ENCODE measurements at places on chromosomes 6 and 20.

DNA sequence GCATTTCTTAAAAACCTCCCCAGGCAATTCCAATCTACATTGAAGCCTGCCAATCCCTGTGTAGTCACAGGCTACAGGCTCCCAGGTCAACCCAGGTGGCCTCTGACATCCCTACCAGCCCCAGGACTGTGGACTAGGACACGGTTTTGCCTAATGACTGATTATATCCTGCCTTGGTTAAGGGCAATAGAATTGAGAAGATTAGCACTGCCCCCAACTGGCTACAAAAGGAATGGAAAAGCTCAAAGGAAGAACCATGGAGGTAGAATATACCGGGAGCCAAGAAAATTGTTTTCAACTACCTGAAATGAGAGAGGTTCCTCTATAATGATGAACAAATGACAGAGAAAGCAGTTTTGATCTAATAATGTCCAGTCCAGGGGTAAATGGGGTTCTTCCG, 421.1 kb upstream of the AGPAT4 start:
- no peak for DNase-seq

DNA sequence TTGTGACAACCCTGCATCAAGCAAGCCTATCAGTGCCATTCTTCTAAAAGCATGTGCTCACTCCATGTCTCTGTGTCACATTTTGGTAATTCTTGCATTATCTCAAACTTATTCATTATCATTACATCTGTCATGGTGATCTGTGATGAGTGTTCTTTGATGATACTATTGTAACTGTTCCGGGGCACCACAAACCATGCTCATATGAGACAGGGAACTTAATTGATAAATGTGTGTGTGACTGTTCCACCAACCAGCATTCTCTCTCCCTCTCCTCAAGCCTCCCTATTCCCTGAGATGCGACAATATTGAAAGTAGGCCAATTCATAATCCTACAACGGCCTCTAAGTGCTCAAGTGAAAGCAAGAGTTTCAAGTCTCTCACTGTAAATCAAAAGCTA, 4.0 kb downstream of the HUS1B start:
- no peak for DNase-seq

DNA sequence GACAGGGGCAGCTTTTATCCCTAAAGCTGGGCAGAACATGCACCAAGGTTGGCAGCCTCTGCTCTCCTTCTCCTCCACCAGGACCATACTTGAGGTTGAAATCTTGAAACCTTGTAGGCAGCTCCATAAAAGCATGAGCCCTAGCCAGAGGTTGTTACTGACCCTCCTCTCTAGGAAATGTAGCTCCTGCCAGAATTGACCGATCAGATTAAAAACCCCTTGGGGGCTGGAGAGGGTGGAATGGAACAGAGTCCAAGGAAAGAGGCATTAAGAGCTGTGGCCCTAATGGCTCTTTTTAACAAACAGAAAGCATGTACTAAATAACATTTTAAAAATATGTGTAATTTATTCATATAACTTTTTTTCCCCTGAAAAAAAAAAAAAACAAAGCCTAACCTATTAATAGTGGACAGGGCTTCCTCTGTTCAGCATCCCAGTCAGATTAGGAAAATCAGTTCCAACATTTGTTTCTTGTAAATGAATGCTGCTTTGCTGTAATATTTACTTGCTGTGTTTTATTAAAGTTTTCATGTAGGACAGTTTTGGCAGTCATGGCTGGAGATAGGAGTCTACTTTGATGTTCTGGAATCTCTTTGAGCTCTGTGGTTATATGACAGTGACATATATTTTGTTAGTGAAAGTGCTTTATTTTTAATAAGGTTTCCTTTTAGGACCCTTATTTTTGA, 41.3 kb downstream of the MTHFD1L start:
- DNase-seq = no peak

DNA sequence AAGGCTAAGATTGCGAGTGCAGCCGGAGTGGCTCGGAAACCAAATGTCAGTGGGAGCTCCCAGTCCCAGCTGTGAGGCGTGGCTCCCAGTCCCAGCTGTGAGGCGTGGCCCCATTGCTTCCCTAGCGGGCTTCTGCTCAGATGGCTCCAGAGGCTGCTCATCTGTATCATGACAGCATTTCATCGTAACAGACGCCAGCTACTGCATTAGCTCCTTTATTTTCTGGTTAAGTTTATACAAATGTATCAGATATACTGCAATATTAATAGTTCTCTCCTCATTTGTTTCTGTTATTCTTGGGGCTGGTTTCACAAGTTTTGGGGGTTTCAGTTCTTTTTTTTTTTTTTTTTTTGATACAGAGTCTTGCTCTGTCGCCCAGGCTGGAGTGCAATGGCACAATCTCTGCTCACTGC, 34.7 kb upstream of the TBXT start:
- no peak for DNase-seq

GRCh38 chr6:11772109-11772825, 6.3 kb downstream of the ADTRP start:
- DNase-seq = no peak

DNA sequence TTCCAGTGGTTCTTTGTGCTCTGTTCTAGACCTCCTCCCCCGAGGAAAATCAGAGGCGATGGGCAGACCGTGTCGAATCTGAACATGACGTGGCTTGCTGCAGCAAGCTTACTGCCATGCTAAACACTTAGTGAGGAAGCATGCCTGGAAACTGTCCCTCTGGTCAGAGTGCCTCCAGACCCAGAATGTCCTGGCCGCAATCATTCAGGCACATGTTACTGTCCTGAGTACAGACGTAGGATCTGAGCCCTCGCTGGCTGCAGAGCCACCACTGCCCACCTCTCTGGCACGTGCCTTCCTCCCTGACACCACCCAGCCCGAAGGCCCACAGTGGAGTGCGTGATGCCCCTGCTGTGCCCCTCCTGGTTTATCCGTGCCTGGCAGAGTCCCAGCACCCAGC, 163.6 kb downstream of the SYNDIG1 start:
- no peak for DNase-seq

GRCh38 chr20:39676857-39677391, 714.8 kb downstream of the DHX35 start:
- DNase-seq = no peak

DNA sequence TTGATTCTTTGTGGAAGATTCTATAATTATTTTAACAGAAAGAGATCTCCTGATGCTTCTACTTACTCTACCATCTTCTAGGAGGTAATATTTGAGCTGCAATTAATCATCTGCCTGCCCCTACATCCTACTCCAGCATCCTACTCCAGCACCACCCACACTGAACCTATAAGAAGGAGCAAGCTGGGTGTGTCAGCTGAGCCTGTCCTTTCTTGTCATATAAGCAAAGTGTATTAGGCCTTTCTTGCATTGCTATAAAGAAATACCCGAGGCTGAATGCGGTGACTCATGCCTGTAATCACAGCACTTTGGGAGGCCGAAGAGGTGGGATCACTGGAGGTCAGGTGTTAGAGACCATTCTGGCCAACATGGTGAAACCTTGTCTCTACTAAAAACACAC, 84.2 kb upstream of the ARG1 start:
- DNase-seq = no peak

DNA sequence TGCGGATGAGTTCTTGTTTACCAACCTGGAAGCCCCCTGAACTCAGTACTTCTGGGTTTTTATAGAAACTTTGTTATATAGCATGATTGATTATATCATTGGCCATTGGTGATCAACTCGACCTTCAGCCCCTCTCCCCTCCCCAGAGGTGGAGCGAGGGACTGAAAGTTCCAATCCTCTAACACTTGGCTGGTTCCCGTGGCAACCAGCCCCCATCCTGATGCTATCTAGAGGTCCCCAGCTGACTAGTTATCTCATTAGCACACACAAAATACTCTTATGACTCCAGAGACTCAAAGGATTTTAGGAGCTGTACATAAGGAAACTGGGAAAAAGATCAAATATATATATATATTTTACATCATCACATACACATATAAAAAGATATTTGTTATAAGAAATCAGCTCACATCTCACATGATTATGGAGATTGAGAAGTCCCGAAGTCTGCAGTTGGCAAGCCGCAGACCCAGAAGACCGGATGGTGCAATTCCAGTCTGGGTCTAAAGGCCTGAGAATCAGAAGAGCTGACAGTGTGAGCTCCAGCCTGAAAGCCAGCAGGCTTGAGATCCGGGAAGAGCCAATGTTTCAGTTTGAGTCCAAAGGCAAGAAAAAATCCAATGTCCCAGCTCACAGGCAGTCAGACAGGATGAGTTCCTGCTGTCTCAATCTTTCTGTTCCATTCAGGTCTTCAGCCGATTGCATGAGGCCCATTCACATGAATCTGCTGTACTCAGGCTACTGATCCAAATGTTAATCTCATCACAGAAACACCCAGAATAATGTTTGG, 179.3 kb upstream of the DTNBP1 start:
- DNase-seq = peak; percentile 13

DNA sequence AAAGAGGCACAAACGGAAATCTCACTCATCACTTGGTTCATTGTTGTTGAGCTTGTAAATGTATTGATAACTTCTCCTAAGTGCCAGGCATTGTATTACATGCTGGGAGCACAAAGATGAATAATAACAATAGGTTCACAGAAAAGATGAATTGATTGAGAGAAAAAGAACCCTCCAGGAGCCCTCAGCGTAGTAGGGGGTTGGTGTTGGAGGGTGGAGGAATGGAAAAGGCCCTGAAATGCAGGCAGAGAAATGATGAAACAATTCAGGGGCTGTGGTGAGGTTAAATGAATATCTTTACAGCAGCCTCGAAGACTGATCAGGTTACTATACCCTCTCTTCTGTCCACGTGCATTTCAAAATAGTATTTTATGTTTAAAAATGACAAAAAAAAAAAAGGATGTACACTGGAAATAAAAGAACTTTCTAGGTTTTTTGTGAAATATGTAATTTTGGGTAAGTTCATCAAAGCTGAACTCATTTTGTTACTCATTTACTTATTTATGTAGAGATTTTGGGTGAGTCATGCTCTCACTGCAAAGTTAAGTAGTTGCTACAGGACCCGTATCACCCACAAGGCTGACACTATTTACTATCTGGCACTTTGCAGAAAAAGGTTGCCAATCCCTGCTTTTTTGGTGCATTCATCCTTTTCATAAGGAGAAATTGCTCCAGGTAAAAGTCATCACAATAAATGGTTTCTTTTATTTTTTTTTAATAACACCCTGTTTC, 277.3 kb downstream of the ZNF217 start:
- DNase-seq = no peak

DNA sequence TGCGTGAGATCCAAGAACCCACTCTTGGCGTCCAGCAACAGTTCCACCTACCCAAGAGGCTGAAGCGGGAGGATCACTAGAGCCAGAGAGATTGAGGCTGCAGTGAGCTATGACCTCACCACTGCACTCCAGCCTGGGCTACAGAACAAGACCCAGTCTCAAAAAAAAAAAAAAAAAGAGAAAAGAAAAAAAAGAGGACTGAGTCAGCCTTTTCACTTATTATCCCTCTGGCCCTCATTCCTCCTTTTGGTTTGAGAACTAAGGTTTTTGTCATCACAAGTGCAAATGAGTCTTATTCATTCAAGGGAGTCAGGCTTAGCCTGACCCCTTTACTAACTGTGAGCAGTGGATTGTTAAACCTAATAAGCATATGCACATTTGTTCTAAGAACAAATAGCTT, 37.9 kb upstream of the JARID2 start:
- DNase-seq = no peak

DNA sequence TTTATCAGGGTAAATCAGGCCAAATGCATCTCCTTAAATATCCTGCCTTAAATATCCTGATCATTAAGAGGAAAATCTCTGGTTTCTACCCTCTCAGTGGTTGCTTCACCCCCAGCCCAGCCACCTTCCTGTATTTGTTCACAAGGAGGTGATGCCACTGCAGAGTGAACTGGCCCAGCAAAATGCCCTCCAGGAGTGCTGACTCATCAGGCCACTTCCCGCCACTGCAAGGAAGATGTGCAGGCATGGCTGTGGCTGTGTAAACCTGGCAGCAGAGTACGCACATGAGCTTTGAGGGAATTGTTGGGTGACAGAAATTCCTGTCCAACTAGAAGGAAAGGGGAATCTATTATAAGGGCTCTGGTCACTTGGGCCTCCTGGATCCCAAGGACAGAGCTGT, 13.8 kb downstream of the NQO2 start:
- DNase-seq = no peak

DNA sequence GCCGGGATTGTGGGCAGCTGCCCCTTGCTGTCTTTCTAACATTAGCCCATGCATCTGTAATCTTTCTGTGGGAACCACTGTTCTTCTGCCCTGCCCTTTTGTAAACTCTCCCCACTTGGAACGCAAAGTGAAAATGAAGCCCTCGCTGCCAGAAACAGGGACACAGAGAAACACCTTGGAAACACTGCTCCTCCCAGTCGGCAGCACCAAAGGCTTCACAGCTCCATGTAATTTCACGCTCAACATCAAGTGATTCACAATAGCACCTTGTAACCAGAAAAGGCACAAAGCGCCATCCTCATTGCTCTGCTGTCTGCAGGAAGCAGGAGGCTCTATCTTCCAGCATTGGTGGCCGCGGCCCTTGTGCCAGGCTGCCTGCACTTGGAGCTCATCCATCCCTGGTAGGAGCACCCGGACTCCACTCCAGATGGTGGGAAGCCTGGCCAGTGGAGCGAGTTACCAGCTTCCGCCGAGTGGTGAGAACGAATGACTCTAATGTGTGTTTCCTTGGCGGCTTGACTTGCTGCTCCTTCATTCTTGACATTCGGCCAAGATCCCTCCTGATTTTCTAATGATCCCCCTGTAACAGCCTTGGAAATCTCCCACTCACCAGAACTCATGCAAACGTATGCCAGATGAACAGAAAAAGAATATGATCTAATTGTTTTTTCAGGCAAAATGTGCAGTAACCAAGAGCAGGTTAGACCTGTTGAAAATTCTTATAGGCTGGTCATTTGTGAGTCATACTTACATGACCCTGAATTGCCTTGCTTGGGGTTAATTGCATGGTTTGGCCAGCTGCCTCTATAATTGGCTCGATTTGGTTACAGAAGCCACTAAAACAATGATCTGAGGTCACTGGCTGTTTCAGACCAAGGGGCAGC, 169.1 kb upstream of the CDYL start:
- no peak for DNase-seq

DNA sequence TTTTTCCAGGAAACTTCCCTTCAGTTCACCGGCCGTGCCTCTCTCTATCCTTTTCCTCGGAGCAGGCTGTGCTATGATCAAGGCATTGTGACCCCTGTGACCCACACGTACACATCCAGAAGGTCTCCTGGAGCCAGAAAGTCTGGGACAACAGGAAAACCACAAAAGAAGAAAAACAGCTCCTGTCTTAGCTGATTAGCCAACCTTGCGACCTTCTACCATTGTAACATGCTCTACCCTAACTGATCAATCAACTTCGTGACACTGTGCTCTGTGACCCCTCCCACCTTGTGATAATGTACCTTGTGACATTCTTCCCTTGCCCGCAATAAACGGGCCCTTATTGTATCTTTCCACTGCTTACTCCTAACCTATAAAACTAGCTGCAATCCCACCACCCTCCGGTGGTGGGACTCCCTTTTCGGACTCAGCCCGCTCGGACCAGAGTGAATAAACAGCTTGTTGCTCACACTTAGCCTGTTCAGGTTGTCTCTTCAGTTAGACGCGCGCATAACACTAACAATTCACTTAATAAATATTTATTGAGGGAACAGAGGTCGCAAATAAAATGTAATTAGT, 24.2 kb downstream of the ZNF311 start:
- peak; percentile 54 for DNase-seq

Measured in forelimb muscle (tissue), 1 donor.